ENCODE measurements at places on chromosomes 11 and 22.

- no peak for DNase-seq
These were observed 2.5 kb downstream of the PKP3 start for GRCh38 chr11:396511-396947.

GRCh38 chr11:104968355-104968855, at the start of gene CASP4:
TSS of gene CASP4 (minus strand) at chr11:104968574. CDS start at chr11:104968525, 49 bp downstream.
- no peak for DNase-seq

DNA sequence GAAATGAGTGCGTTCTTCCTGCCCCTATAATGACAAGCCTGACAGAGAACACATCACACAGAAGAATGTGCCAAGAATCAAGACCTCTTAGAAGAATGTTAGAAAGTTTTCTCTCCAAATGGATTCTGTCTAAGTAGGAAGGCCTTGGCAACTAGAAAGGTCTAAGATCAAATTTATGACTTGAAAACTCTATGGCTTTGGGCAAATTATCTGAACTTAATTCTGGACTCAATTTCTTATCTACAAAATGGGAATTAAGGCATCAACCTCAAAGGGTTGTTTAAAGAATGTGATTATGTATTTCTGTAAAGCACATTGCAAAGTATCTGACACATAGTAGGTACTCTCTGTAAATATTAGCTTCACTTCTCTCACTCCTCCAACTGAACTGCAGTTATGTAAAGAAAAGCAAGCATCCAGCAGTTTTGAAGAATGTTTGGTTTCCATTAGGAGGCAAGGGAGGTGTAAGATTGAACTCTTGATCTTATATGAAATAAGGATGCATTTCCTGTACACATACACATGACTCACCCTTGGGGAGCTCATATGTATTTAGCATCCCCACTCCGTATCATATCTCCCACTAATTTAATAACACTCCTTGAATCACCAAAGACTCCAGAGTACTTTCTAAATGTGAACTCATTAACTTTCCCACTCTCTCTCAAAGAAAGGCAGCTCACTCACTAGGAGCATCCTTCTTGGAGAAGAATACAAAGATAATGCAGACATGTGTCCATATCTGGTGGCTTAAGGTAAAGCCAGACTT, 77.6 kb downstream of the ETS1 start:
- DNase-seq, result no peak

GRCh38 chr22:26168330-26168851, 871 bp upstream of the SEZ6L start:
- no peak for DNase-seq

DNA sequence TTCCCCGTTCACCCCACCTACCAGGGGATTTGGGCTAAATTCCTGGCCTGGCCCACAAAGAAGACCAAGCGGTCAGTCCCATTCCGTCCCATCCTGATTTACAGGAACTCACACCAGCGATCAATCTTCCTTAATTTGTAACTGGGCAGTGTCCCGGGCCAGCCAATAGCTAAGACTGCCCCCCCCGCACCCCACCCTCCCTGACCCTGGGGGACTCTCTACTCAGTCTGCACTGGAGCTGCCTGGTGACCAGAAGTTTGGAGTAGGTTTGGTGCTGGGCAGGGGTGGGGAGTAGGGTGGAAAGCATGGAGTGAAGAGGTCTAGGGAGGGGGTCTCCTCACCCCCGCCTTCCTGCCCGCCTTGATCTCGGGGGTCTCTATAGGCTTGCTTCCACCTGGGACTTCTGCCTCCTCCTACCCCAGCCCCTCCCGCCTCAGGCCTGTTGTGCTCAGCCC, at the start of gene SERPING1:
TSS of gene SERPING1 (plus strand) at position 225 of the 455 bp plus-strand sequence. CDS start 586 bp downstream, outside the sequence.
- DNase-seq, result peak; percentile 28

DNA sequence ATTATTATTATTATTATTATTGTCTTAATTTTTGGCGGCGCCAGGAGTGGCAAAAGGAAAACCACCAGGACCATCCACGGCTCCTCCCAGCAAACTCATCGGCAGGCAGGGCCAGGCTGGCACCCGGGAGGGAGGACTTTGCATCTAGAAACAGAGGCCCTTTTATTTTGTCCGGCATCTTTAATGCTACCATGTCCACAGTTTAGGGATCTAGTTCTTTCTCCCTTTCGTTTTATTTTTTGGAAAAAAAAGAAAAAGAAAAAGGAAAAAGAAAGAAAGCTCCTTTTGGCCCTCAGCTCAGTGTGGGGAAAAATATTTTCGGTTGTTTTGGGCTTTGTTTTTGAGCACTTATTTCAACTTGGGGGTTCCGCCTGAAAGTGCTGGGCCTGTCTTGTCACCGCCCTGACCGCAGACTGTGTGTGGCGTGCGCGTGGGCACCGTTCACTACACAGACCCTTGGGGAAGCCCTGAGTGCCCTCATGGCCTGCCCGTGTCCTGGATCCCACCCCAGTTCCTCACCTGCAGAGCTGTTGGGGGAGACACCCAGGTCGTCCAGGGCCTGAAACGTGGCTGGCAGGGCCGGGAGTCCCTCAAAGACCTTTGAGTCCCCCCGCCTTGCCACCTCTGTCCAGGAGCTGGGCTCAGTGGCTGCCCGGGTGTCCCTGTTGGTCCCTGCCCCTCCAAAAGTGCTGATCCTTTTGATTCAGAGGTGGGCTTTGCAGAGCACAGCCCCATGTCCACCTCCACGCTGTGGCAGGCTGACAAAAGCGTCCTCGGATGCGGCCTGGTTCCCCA, 69.1 kb upstream of the PPARA start:
- no peak for DNase-seq

DNA sequence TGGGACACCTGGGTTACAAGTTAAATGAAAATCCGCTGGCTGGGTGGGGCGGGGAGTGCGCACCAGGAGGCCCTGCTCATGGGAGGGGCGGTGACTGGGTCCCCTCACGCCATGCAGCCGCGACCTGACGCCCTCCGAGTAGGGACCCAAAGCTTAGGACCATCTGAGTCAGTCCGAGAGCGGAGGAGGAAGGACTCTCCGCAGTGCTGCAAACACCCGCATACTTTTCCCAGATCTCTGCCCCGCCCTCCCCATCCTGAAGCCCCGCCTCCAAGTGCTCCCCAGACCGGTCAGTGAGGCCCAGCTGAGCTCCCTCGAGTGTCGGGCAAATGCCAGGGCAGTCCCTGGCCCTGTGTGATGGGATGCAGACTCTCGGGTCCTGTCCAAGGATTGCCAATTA, 6.6 kb upstream of the FLI1 start:
- DNase-seq, result no peak

GRCh38 chr22:49889071-49889470, 29.2 kb downstream of the ALG12 start:
- DNase-seq, result no peak

DNA sequence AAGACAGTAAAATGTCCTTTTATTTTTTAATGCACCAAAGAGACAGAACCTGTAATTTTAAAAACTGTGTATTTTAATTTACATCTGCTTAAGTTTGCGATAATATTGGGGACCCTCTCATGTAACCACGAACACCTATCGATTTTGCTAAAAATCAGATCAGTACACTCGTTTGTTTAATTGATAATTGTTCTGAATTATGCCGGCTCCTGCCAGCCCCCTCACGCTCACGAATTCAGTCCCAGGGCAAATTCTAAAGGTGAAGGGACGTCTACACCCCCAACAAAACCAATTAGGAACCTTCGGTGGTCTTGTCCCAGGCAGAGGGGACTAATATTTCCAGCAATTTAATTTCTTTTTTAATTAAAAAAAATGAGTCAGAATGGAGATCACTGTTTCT, 1.1 kb upstream of the CCND1 start:
- DNase-seq, result no peak

GRCh38 chr11:60785136-60785535, at the start of gene MS4A10:
TSS of gene MS4A10 (plus strand) at chr11:60785333. CDS start at chr11:60790336, 5,003 bp downstream.
- no peak for DNase-seq

Data from frontal cortex (tissue), 4 donors.